ENCODE measurements at places on chromosomes 3 and 15. TPM values are rescaled to one million over a fixed set of nuclear protein-coding genes. Genes with fewer than 3 reads are reported as not detected.

DNA sequence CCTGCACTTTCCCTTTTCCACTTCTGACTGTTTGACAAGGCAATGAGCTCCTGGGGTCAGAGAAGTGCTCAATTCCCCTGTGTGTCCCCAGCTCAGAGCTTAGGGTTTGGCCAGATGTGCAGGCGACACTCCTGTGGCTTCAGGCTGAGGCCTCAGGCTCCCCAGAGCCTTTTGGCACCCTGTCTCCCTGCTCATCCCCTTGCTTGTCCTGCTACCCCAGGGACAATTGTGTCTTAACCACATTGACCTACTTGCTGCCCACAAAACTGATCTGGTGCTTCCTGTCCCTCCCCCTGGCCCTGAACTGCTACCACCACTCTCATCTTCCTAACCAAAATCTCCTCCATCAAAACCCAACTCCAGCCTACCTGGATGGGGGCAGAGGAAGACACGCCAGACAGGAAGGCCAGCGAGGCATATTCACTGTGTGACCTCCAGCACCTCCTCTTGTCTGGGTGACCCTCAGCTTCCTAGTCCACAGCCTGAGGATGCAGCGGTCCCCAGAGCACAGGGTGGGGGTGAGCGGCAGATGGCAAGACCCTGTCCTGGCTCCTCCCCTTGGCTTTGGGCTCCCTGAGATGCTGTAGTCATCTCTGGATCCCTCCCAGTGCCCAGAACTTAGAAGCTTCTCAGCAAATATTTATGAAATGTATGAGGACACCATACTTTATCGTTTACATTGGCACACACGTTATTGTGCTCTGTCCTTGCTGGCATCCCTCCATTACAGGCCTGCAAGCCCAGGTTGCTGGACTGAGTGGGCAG lies 98.9 kb upstream of the SLC6A6 start:
- H3K27ac ChIP-seq = no peak overlapping the region
- peaks cover 3% of the 10 kb centered on the region for H3K27me3 ChIP-seq
- no peaks in the 10 kb centered on the region for H3K36me3 ChIP-seq
- no peaks in the 10 kb centered on the region for H3K4me1 ChIP-seq

DNA sequence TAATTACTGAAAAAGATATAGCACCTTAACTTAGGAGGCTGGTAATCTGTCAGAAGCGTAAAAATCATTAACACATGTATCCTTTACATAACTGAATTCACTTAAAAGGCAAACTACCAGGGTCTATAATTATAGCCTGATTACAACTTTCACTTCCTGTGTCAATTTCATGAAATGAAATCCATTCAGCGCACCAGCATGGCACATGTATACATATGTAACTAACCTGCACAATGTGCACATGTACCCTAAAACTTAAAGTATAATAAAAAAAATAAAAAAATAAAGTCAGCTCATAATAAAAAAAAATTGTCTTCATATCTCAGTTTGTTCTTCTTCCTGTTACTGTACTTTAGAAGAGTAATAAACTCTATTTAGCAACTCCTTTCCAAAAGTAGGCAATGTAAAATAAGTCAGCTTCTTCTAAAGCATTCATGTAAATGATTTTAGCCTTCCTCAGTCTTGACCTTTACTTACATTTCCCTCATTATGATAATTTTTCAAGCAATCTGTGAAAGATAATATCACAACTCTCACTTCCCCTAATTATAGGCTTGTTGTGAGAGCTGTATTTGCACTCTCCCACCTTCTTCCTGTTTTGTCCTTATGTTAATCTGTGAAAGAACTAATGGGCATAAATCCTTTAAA lies 50.1 kb downstream of the KBTBD8 start:
- H3K4me1 ChIP-seq = peaks cover 2% of the 10 kb centered on the region
- no peak for DNase-seq
- no peak overlapping the region for H3K4me3 ChIP-seq

The UROC1 gene
- total RNA-seq = not detected

The CD96 gene
- total RNA-seq = under 0.01 TPM

Data from fibroblast of lung (primary cell).